ENCODE measurements at places on chromosomes 6 and 20. TPM values are rescaled to one million over a fixed set of nuclear protein-coding genes. Genes with fewer than 3 reads are reported as not detected.
A peak's percentile ranks its signal among the peaks of the same experiment; 100 is the strongest.

The HLA-DQA2 gene
- total RNA-seq = not detected

- peak; percentile 34 for DNase-seq
Observed at GRCh38 chr6:134822920-134823709, 126.8 kb downstream of the ALDH8A1 start.

GRCh38 chr6:143539106-143539505 is 27.6 kb upstream of the FUCA2 start:
- DNase-seq = no peak

- DNase-seq = no peak
Observed at GRCh38 chr6:79631693-79632172, 604 bp downstream of the SH3BGRL2 start.

DNA sequence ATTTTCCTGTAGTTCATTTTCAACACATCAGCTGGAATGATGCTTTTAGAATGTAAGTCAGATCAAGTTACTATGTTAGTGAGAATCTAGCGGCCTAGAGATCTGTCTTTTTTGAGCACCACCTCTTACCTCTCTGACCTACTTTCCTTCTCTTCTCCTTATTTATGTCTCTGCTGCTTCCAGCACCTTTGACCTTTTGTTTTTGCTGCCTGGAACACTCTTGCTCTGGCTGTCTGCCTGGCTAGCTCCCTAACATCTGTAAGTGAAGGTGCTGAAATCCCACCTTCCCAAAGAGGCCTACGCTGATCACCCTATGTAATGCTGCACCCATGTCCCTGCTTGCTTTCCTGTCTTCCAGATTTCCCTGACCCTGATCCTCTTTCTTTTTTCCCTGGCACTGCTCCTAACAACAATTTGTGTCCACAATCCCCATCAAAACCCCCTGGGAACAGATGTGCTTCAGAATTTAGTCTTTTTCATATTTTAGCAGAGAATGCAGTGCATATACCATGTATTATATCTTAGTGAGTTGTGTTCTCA is 87.8 kb downstream of the RFPL4B start:
- no peak for DNase-seq

GRCh38 chr6:25953733-25954132 is 8.9 kb upstream of the TRIM38 start:
- no peak for DNase-seq

The PET117 gene
- 9.8 TPM for total RNA-seq

The PLA2G7 gene
- not detected for total RNA-seq

DNA sequence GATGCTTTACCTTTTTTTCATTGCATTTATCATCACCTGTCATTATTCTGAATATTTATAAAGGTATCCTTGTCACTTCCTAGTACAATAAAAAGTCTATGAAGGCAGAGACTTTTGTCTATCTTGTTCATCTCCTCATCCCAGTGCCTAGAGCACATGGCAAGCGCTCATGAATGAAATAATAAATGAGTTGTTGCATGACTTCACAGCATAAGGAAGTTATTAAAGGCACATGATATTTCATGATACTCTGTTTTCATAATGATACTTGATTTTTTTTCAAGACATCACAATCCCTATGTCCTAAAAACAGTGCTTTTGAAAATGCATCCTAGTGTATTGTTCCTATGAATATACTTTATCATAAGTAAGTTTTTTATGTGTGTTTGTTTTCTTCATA is 310.6 kb upstream of the RSPO3 start:
- no peak for DNase-seq

GRCh38 chr6:145090801-145091585 is 644.3 kb downstream of the EPM2A start:
- no peak for DNase-seq

GRCh38 chr20:23059846-23060245 is 10.4 kb upstream of the THBD start:
- DNase-seq = no peak

The MOG gene
- not detected for total RNA-seq

DNA sequence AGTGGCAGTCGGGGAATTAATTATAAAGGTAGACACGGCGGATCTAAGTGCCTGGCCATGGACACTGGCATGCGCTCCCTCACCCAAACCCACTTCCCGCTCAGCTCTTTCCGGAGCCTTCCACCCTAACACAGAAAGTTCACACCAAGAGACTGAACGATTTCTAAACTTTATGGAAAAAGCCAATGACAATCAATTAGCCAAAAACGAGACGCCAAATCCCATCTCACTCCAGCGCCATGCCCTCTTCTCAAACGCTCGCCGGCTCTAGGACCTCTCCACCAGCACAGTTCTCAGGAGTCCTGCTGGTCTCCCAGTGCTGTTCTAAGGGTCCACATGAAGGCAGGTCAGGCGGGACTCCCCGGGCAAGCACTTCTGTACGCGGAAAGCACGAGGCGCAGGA is 641 bp downstream of the SF3B5 start:
- DNase-seq = no peak

The FAM162B gene
- total RNA-seq = not detected

DNA sequence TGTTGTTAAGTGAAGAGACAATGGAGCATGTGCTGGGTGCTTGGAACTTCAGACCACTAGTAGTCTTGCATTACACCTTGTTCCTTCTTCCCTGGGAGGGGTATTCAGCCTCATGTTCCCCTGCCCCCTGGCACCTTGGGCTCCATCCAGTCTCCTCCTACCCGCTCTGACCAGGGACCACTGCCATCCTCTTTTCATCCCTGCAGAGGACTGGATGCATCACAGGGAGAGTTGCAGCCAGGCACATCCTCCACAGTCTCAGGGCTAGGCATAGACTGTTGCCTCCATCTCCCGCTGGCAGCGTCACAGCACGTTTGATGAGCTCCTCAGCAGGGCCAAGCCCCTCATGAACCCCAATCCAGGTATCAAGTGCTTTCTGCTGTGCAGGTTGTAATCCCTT is 1.3 kb upstream of the TAAR8 start:
- no peak for DNase-seq

GRCh38 chr20:8368670-8369069 is 236.6 kb downstream of the PLCB1 start:
- no peak for DNase-seq

The POLR1C gene
- 34.2 TPM for total RNA-seq

The C6orf118 gene
- total RNA-seq = not detected

GRCh38 chr6:102759415-102759814 is 1365.9 kb downstream of the GRIK2 start:
- DNase-seq = no peak

GRCh38 chr20:55760586-55760985 is 244.7 kb downstream of the CBLN4 start:
- no peak for DNase-seq

DNA sequence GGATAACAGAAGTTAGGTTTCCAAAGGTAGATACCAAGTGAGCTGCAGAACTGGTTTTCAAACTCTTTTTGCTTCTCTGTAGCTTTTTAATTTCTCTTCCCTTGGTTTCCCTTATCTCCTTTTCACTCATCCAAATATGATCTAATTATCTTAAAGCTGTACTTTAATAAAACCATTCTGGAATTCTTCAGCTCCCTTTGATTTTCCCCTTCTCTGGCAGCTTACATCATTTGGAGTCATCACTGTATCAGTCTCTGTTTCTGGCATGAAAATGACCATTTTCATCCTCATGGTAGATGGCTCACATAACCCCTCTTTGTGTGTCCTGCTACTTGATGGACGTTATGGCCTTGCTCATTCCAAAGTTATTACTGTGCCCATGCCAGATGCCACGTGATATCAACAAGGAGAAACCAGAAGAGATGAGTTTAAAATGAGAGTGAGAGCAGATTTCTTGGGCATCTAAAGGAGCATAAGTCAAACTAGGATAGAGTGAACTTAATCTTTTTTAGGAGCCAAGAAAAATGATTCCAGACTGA is 620.2 kb downstream of the QKI start:
- DNase-seq = no peak

The MAFB gene
- 0.12 TPM for total RNA-seq

DNA sequence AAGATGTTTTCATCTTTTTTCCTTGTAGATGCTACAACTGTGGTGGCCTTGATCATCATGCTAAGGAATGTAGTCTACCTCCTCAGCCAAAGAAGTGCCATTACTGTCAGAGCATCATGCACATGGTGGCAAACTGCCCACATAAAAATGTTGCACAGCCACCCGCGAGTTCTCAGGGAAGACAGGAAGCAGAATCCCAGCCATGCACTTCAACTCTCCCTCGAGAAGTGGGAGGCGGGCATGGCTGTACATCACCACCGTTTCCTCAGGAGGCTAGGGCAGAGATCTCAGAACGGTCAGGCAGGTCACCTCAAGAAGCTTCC is 101.5 kb downstream of the POPDC3 start:
- DNase-seq = no peak

Data from activated naive CD4-positive, alpha-beta T cell treated with anti-CD3 and anti-CD28 coated beads, Interleukin-2, amount 50 U/mL, for 72 hours (primary cell).